ENCODE measurements at places on chromosomes 7 and 10. TPM values are rescaled to one million over a fixed set of nuclear protein-coding genes. Genes with fewer than 3 reads are reported as not detected.

Gene EIF5AL1
- total RNA-seq: 0.37 TPM

DNA sequence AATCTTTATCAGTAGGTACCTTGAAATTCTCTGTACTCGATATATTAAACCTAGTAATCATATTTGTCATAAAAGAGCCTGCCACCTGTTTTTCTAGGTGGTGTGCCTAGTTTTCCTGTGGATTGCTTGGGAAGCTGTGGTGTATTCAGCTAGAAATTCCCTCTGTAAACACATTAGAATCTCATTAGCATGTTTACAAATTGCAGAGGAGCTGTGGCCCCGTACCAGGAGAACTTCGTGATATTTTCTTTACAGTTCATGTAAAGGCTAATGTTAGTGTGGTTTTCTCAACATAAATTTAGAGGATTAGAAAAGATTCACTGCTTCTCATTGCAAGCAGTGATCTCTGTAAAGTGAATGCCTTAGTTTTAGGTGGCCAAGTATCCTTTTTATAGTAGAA is 144.7 kb downstream of the CCSER2 start:
- no peak for DNase-seq

Gene IL15RA
- 20.9 TPM for total RNA-seq

DNA sequence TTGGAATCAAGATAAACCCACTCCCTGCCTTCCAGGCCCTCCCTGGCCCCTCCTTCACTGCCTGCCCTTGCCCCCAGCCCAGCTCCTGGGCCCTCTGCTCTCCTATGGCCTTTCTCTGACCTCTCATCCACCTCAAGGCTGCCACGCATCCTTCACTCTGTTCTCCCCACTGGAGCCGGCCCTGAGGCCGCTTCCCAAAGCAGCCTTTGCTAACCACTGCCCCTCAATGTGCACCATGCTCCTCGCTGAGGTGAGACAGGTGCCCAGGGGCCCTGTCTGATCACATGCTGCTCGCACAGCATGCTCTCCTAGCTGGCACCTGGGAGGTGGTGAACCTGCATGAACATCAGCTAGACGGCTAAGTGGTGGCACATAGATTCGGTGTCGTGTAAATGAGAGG is 138.5 kb upstream of the RET start:
- no peak for DNase-seq

DNA sequence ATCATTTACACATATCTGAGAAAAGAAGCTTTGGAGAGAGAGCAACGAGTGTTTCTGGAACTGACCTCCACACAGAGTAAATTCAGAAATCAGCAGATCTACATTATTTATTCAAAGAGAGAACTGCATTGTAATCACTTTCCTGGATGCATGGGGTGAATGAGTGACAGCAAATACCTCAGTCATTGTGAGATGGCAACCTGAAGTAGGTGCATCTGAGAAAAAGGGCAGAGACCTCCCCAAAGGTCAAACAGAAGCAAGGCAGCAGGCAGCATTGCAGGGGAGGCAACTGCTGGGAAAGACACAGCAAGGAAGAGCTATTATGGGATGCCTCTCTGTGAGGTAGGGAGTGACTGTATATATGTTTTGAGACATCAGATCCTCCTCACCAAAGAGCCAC is 26.5 kb upstream of the SMIM30 start:
- no peak for DNase-seq

DNA sequence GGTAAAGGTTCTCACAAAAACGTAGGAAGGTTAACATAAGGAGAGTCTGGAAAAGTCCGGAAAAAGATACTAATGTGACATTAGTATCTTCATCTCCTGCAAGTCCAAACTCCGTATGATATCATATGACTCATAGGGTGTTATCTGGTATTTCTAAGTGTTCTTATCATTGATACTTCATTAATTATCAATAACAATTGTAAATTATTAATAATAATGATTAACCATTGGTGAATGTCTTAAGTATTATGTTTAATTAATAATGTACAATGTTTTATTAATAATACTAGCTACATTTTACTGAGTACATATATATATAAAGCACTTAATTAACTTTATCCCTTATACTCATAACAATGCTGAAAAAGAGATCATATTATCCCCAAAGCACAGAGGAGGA is 402.4 kb downstream of the SEMA3D start:
- DNase-seq: no peak

DNA sequence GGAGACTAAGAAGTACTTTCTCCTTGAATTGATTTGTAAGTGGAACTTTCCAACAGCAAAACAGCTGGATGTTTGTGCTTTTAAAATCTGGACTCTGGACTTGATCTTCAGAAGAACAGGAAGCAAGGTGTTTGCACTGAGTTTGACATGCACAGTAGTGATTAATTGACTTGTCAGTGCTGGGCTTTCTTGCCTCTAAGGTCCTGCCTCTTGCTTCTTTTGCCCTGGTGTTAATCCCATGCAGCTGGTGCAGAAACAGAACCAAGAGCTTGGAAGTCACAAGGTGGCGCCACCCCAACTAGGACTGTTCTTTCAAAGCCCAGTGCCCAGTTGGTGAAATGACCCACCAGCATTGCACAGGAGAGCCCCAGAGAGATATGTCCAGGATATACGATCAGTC is 66.8 kb upstream of the SEPHS1 start:
- no peak for DNase-seq

GRCh38 chr10:7260412-7260900 is 150.4 kb downstream of the SFMBT2 start:
- DNase-seq: no peak

DNA sequence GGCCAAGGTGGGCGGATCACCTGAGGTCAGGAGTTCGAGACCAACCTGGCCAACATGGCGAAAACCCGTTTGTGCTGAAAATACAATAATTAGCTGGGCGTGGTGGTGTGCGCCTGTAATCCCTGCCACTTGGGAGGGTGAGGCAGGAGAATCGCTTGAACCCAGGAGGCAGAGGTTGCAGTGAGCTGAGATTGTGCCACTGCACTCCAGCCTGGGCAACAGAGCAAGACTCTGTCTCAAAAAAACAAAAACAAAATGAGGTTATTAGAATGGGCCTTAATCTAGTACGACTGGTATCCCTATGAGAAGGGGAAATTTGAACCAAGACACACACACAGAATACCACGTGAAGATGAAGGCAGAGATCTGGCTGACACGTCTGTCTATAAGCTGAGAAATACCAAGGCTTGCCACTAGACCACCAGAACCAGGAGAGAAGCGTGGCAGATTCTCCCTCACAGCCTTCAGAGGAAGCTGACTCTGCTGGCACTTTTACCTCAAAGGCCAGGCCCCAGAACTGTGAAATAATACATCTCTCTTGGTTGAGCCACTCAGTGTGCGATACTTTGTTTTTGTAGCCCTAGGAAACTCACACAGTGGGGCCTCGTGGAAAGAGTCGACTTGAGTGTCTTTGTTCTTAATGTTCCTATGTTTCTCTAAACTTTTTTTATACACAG is 59.6 kb downstream of the TMEM209 start:
- DNase-seq: peak; percentile 1

DNA sequence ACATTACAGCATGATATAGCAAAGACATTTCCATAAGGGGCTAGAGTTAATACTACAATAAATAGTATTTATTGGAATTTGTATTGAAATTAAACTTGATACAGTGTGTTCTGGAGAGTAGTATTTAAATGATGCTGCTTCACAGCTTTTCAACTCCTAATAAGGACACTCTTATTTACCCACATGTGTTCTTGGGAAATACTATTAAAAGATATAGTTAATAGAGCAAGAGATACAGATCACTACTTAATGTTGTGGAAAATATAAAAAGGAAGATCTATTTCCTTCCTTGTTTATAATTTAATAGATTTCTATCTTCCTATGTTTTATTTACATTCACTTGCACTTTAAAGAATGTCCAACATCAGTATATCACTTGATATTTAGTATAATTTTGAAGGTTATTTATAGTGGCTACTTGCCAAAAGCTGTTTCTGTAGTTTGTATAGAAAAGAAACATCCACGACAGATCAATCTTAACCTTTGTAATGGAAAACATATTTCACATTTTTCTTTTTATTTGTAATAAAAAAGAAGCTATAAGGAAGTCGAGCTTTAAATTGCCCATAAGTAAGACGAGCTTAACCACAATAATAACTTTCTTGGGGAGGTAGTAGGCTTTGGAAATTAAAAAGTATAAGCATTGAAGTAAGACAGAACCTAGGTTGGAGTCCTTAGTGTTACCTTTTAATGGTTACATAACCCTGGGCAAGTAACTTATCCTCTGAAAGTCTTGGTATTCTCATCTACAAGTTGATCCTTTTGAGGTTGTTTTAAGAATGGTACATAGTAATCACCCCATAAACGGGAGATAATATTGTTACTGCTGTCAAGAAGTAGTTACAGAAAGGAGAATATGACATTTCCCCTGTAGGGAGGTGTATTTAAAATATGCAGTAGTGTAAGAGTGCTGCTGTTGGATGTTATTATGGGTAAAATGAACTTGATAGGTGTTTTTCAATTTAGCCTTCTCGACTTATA is 32.8 kb downstream of the CPED1 start:
- no peak for DNase-seq

DNA sequence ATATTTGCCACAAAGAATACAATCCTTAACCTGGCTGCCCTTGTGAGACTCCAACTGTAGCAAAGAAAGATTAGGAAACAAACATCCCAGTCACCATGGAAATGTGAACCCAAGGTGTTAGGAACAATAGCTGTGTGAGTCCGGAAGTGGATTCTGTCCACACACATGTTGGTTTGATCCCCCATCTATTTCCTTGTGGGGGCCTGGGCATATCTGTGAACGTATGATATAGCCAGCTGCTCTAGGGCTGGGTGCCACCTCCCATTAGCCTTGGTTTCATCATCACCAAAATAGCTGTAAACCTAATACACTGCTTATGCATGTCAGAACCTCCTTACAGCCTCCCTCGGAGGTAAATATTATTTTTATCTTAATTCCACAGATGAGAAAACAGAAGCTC is 26.4 kb downstream of the GRK5 start:
- peak; percentile 25 for DNase-seq

Gene DOCK1
- total RNA-seq: 46.7 TPM

Gene LRMDA
- total RNA-seq: 14.4 TPM

- DNase-seq: no peak
Observed at GRCh38 chr10:88333248-88333630, 249.9 kb downstream of the RNLS start.

DNA sequence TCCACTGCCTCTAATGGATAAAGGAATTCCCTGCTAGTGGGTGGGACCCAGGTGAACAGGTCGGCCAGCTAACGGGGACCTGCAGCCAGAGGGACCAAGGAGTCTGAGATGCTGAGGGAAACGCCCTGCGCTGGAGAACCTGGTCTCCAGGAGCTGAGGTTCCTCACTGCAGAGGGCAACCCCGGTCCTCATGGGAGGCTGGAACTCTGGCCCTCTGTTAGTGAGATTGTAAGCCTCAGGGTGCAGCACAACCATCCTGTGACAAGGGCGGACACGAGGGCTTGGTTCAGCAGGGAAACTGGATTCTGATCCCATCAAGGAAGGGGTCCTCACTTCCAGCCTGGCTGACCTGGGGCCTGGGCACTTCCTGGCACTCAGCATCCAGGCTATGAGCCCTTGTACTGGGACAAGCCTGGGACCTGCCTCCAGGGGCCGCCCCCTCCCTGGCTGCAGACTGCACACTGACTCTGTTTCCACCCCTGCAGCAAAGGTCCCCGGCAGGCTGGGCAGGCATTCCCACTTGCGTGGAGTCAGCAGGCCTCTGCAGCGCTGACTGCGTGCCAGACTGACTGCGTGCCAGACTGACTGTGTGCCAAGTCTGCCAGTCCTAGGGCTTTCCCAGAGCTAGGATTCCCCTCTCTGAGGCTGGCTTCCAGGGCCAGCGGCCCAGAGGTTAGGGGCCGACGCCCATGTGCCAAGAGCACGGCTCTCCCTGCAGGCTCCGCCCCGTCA is 143.2 kb downstream of the MAPK8 start:
- no peak for DNase-seq

DNA sequence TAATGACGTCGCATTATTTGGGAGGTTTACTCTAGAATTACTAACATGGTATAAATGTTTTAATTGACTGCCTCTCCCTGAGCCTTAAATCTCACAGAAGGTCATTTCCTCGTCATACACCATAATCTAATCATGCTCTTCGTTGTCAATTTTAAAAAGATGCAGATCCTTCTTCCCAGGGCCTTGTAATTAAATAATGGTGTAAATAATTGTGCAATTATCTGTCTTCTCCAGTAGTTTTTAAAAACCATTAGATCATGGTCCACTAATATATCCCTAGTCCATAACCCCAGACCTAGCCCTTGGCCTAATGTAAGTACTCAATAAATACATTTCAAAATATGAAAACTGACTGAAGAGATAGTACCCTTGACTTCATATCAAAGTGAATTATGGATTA is 181.5 kb upstream of the GNAI1 start:
- DNase-seq: no peak

- no peak for DNase-seq
Observed at GRCh38 chr10:74474022-74474713, 323.1 kb downstream of the ADK start.

Gene CTBP2
- 44.4 TPM for total RNA-seq

GRCh38 chr10:112226439-112227248 is 43.1 kb upstream of the GPAM start:
- no peak for DNase-seq

Gene H2BK1
- total RNA-seq: 1.1 TPM

DNA sequence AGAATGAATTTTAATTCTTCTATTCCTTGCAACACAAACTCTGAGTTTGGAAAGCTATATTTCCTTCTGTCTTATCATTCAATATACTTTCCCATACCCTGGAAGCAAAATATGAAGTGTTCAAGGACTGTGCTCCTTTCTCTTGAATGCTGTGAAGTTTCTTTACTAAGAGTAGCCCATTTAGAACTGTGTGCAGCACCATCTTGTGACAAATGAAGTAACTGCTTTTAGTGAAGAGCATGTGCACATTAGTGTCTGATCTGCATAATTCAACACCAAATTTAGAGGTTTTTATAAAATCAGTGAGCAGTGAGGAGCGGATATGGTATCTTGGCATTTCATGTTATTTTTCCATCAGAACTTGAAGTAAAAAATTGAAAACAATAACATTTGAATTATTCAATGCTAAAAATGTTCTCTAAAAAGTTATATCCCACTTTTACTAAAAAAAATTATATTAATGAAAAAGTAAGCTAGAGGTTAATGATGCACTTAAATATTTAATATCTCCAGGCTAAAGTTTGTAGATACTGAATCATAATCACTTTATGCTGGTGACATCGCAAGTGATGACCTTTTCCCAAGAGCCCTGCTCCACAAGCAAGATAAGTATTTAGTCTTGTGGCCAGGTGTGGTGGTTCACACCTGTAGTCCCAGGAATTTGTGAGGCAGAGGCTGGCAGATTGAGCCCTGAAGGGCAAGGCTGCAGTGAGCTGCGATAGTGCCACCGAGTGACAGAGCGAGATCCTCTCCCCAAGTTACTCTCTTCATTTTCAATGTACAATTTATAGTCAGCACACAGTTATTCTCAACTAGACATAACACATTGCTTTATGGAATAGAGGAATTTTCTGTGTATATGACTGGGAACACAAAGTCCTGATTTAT is 108.8 kb upstream of the PCLO start:
- DNase-seq: no peak

DNA sequence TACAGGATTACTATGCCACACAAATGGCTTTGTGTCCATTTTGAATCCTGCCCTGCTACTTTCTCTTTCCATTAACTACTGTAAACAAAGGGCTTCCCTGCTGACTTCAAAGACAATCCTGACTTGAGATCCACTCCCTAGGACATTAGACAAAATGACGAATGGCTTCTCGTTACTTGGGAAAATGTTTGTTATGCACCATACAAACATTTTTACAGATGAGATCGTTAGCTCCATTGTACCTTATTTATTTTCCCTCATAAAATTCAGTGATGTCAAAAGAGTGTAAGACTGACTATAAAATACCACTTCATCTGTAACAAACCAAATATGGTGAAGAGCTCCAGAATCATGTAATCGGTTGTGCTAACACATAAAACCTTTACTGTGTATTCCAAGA is 121.8 kb downstream of the CD36 start:
- no peak for DNase-seq

GRCh38 chr7:150854066-150855000 is 2.0 kb downstream of the AOC1 start:
- no peak for DNase-seq

Measured in posterior vena cava (tissue), 2 donors.